ENCODE measurements at places on chromosomes 2 and 18. TPM values are rescaled to one million over a fixed set of nuclear protein-coding genes. Genes with fewer than 3 reads are reported as not detected.

DNA sequence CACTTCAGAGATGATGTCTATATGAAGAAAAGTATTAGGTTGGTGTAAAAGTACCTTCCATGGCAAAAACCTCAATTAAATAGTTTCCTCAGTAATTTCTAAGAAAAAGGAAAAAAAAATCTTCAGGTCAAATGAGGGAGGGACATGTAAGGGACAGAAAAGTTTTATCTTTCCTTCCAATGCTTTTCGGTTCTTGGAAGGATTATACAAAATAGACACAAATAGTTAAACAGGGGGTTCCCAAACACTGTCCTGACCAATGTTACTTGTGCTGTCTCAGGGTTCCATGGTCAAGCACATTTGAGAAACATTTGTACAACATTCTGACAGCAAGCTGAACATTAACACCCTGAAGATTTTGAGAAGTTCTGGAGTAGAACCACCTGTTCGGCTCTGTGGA, 22.0 kb downstream of the ERMN start:
- no peak for DNase-seq

GRCh38 chr2:196333397-196333796, 162.0 kb upstream of the STK17B start:
- no peak for DNase-seq

GRCh38 chr2:169845016-169845415, 17.8 kb downstream of the UBR3 start:
- DNase-seq: no peak

DNA sequence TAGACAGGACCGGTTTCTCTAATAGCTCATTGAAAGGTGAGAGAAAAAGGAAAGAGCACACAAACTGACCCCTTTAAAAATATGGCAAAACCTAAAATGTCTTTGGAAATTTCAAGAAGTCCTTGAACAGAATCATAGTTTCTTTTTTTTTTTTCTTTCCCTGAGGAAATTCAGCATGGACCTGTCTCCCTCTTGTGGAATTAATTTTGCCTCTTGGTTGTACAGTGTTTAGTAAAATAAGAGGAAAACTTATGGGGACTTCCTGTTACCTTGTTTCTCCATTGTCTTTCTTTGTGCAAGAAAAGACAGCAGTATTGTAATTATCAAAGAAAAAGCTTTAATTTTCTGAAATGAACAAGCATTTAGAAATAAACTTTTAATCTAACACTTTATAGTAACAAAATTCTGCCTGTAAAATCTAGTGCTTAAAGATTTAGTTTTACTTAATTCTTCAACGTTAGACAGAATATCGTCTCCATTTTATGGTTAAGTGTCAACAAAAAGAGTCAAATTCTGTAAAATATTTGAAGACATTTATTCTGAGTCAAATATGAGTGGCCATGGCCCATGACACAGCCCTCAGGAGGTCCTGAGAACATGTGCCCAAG, 176.3 kb upstream of the NABP1 start:
- DNase-seq: no peak

DNA sequence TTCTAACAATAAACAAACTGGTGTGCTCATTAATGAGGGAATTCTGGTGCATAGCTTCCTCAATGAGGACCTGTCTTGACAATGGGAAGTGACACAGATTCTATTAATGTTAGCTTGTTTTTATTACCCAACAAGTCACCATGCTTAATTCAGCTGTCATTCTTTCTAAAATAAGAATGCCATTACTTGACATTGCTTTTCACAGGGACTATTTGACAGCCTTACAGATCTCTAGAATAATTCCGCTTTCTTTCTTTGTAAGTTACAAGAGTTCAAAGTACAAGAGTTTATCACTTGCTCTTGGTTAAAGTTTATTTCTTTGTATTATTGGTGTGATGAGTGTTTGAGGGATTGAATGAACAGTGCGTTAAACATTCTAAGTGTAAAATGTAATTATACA, 127.0 kb upstream of the COL5A2 start:
- no peak for DNase-seq

- no peak for DNase-seq
These were observed 65.4 kb downstream of the LRRFIP1 start for GRCh38 chr2:237692601-237693290.

DNA sequence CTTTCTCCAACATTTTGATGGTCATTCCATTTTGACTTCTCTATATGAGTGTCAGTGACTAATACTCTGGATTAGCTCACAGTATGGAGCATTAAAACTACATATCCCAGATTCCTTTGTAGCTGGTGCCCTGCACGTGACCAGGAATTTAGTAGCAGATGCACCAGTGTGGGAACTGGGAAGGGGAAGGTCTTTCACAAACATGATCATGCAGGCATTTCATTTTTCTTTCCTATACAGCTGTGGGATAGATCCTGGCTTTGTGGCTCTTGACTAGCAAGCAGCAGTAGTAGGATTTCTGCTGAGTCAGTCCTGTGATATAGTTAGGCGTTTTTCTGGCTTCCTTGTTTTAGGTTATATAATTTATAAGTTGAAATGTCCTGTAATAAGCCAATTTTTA, 971.0 kb upstream of the CDH2 start:
- DNase-seq: no peak

- no peak for DNase-seq
These were observed 3.8 kb upstream of the GPR55 start for GRCh38 chr2:230928701-230929380.

ALPP gene
- total RNA-seq: not detected
